ENCODE measurements at places on chromosomes 11 and 22. TPM values are rescaled to one million over a fixed set of nuclear protein-coding genes. Genes with fewer than 3 reads are reported as not detected.

The OR56A1 gene
- total RNA-seq, result not detected

DNA sequence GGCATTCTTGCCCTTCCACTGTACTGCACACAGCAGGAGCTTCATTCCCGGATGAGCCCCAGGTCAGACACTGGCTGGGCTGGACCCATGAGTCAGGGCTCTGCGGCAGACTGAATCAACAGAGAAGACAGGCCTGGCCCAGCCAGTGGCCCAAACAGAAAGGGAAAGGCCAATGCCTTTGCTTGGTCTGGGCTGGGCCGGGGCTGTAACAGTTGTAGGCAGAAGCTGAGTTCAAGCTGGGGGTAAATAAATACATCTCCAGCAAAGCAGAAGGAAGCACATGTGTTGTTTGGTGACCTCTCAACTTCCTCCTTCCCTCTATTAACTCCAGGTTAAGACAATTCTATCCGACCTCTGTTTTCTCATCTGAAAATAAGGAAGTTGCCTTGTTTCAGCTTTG is 1.8 kb upstream of the SMIM35 start:
- DNase-seq, result peak; percentile 37
- H3K36me3 ChIP-seq, result peaks cover 9% of the 10 kb centered on the region
- H3K4me1 ChIP-seq, result peaks cover 11% of the 10 kb centered on the region
- no peaks in the 10 kb centered on the region for H3K27me3 ChIP-seq
- no peak overlapping the region for H3K4me3 ChIP-seq
- H3K27ac ChIP-seq, result no peak overlapping the region

The PRODH gene
- total RNA-seq, result 1.5 TPM

DNA sequence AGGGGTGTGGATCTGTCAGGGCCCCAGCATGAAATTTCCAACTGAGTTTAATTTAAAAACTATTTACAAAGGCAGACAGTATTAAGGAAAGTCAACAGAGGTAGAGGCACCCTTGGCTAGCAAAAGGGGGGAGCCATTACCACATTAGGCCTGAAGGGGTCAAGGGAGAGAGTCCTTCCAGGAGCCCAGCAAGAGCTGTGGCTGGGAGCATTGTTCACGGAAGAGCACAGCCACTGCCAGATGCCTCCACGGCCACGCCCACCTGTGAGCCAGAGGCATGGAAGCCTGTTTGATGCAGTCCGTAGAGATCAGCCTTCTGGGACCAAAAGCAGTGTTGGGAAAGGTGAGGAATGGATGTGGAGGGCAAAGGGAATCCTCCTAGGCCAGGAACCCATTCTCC is 102.6 kb downstream of the GALNT18 start:
- no peaks in the 10 kb centered on the region for H3K36me3 ChIP-seq
- H3K27ac ChIP-seq, result no peak overlapping the region
- no peak overlapping the region for H3K4me3 ChIP-seq

The MS4A6A gene
- not detected for total RNA-seq

DNA sequence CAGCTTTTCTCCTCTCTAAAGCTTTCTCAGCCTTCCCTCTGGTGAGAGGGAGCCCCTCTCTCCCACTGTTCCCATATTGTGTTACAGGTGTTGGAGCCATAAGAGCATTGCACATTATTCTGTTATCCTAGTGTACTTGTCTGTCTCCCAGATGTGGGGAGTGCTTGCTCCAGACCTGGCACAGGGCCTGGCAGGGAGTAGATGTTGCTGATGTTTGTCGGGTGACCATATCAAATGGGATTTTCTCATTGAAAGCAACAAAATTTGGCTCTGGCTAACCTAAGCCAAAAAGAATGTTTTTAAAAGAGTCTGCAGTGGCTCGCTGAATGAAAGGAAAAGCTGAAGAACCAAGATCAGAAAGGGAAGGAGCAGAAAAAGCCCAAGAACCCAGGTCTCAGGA is 41.1 kb downstream of the CYB5R2 start:
- no peak overlapping the region for H3K4me3 ChIP-seq
- no peaks in the 10 kb centered on the region for H3K27me3 ChIP-seq
- H3K27ac ChIP-seq, result no peak overlapping the region
- H3K36me3 ChIP-seq, result peaks cover 5% of the 10 kb centered on the region
- no peak for DNase-seq

GRCh38 chr11:71114124-71114851 is 138.1 kb downstream of the SHANK2 start:
- H3K4me1 ChIP-seq, result no peaks in the 10 kb centered on the region
- DNase-seq, result no peak
- no peak overlapping the region for H3K27ac ChIP-seq
- H3K27me3 ChIP-seq, result no peaks in the 10 kb centered on the region
- peaks cover 26% of the 10 kb centered on the region for H3K36me3 ChIP-seq

Data from Calu3 (cell line).